Stimulated activated CD4-positive, alpha-beta T cell treated with anti-CD3 and anti-CD28 coated beads, TNF-alpha, amount 100 ng/mL, for 24 hours (primary cell): ENCODE measurements at places on chromosomes 5 and 9.

DNA sequence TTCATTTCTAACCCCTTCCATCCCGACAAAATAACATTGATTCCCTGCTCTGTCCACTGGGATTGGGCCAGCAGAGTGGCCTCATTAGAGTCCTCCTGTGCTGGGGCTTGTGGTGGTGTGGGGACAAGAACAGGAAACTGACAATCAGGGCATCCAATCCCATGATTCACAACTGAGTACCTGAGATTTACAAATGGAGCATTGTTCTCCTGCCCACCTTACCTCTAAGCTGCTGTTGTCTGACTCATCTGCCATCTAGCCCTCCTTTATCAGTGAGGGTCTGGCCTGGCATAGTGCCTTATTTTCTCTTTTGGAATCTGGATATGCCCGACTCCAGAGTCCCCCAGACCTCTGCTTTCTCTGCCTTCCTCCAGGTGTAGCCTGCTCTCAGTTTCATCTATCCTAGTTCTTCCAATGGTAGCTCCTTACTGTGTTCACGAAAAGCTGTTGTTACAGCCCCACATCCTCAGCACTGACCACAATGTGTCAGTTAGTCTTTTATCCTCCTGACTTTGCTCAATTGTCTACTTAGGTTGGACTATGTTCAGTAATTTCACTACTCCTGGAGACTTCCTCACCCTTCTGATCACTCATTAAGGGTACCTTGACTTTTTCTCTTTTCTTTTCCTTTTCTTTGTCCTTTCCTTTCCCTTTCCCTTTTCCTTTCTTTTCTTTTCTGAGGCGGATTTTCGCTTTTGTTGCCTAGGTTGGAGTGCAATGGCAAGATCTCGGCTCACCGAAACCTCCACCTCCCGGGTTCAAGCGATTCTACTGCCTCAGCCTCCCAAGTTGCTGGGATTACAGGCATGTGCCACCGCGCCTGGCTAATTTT is 13.4 kb downstream of the WNT8A start:
- no peak for DNase-seq

DNA sequence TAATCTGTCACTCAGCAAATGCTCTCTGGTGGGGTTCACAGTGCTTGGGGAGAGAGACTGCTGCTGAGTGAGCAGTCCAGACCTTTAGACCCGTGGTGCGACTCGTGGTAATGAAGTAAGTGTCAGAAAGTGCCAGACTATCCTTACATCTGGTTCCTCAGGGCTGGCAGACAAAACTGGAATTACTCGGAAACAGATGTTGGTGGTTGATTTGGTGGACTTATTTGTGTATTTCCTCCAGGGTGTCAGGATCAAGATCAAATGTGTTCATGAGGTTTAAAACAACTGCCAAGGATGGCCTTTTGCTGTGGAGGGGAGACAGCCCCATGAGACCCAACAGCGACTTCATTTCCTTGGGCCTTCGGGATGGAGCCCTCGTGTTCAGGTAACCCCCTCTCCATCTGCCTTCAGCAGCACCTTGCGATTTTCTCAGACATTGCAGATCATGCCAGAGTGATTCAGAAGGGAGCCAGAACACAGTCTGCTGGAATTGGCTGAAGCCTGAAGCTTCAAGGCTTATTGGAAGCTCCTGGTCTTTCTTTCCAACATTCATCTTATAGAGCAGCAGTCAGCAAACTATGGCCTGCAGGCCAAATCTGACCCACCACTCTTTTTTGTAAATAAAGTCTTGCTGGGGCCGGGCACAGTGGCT is 105.2 kb downstream of the LIFR start:
- DNase-seq, result no peak

- no peak for DNase-seq
These were observed 27.4 kb upstream of the KCNMB1 start for GRCh38 chr5:170416526-170416925.

DNA sequence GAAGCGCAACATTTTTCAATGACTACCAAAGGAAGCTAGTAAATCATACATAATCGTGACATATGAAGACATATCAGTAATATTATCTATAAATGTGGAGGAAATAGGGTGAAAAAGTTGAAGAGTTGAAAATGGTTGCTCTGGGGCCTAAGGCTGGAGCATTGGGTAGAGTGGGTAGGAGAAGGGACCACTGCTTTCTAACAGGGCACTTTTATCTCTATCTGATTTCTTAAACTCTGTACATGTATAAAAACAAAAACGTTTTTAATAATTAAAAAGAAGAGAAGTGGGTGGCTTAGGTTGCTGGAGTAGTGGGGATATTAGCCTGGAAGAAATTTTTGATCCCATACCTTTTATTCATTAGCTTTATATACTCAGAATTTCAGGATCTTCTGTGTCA is 44.2 kb upstream of the ITGA1 start:
- no peak for DNase-seq

GRCh38 chr9:127423476-127423933 is 677 bp upstream of the ZNF79 start:
- DNase-seq, result no peak

- no peak for DNase-seq
These were observed 179.5 kb downstream of the TRIO start for GRCh38 chr5:14322437-14323187.

- no peak for DNase-seq
These were observed 56.7 kb downstream of the MAMDC2 start for GRCh38 chr9:70100362-70100761.

DNA sequence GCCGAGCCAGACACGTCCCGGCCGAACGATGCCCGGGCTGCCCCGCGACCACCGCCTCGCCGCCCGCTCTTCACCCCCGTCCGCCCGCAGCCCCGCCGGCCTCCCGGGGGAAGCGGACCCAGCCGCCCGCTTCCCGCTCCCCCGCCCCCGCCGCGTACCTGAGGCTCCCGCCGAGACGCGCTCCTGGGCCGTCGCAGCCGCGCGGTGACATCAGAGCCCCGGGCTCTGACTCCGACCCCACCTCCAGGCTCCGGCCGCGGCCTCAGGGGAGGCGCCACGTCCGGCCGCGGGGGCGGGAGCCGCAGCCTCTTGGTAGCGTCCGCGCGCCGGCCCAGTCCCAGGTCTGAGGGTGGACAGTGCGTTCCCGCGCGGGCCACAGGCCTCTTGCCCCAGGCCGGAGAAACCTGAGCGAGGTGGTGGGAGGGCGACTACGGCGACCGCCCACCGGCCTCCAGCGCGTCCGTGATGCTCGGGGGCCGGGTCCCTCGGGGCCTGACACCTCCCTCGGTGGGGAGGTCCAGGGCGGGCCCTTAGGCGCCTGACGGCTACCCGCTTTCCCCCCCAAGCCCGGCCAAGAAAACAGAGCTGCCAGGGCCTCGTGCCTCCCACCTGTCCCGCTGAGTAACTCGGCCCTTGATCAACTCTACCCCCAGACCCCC is at the start of gene SHROOM1:
Gene SHROOM1, minus strand, starts transcription at position 212 of the 659 bp plus-strand sequence. CDS start 4,507 bp downstream, outside the sequence.
- peak; percentile 27 for DNase-seq

DNA sequence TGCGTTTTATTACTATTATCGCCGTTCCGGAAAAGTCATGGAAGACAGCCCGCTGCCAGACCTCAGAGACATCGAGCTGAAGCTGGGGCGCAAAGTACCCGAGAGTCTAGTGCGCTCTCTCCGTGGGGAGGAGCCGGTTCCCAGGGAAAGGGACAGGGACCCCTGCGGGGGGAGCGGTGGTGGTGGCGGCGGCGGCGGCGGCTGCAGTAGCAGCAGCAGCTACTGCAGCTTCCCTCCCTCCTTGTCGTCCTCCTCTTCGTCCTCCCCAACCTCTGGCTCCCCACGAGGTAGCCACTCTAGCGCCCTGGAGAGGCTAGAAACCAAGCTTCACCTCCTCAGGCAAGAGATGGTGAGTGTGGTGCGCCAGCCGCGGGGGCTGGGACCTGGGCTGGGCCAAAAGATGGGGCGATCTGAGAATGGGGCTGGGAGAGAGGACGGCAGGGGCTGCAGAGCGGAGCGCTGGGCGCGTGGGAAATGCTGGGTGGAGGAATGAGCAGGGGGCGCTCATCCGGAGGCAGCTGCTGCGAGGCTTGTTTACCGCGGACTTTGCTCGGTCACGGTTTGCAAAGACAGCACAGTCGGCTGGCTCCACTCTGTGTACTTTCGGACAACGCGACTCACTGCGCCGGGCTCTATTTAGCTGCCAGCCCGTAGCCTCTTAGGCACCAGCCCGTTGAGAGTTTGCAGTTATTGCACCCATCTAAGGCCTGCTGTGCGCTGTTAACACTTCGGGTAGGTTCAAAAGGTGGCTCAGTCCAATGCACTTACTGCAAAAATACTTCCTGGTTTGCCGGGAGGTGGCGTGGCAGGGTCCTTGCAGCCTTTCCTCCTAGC is 1.1 kb downstream of the LURAP1L start:
- DNase-seq, result no peak

DNA sequence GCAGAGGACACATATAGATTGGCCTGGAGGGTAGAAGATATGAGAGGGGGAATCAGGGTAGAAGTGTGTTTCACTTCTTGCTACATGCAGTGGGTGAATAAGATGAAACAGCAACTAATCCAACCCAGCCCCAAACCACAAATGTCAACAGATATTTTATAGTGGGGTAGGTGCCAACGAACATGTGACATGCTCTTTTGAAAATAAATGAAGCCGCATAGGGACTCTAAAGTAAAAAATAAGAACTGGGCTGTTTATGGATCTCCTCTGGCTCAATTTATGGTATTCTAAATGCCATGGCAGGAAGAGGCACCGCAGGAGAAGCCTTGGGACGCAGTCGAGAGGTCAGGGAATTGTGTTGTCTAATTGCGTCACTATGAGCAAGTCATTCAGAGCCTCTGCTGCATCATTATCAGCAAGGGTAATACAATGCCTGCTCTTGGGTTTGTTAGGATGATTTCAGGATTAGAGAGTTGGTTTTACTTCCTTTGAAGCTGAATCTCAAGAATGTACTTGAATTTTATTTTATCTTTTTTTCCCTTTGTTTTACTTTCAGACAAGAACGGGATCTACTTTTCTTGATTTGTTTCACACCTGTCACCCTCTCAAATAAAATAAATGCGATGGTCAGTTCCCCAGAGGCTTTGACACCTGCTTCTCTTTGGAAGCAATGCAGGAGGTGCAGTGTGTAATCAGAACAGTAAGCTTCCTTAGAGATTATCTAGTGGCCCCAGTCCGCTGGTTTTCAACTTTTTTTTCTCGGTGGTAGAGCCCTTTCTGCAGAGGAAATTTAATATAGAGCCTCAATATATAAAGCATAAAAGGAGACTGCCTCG is 375.6 kb upstream of the CLINT1 start:
- DNase-seq, result no peak

- no peak for DNase-seq
These were observed 81.3 kb downstream of the ST8SIA4 start for GRCh38 chr5:100821751-100822150.

GRCh38 chr5:54329731-54330709 is 19.6 kb upstream of the ARL15 start:
- DNase-seq, result no peak

DNA sequence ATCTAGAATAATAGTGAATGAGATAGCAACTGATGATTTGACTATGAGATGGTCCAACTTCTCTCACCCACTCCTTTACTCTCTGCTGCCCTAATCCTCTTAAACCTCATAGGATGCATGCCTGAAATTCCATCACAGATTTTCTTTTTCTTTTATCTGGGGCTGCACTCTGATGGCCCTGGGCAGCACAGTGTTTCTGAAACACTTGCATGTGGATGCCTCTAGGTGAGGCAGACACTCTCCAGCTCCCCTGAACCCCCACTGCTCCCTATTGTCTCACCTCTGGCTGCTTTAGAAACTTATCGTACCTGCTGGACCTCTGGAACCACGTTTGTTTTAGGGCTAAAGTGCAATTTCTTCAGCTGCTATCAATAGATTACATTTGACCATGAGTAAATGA is 67.5 kb downstream of the HTR4 start:
- no peak for DNase-seq

DNA sequence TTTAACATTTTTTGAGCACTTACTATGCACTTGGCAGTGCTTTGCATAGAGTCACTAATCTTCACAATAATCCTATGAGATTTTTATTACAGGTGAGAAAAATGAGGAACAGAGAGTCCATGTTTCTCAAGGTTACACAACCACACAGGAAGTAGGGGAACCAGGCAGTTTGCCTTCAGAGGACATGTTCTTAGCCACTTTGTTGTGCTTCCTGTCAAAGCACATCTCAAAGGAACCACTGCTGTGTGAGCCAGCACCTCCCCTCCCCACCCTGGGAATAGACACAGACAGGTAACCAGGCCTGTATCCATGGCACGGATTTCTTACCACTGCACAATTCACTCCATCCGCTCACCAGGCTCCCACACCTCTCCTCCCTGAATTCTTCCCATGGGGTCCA is 6.3 kb upstream of the DNAJB5 start:
- no peak for DNase-seq

DNA sequence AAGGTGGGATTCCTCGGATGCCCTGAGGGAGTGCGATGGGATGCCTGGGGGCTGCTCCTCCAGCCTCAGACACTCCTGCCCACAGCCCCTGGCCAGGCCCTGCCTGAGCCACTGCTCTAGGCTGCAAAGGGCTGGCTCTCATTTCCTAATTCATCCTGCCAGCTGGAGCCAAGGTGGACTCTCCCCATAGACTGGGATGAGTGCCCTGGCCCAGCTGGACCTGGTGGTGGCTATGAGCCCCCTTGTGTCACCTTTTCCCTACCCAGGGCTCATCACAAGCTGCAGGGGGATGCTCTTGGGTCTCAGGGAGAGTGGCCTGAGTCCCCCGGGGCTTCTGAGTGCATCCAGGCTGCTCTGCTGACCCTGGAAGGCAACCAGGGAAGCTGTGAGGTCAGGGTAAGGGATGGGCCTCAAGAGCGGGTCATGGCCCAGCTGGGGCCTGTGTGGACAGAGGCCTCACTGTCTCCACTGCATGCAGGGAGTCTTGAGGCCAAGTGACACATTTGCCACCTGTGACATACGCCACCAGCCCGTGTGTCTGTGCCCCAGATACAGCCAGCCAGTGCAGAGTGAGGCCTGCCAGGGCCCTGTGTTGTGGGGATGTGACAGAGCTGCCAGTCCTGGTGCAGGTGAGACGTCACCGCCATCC is 102.7 kb upstream of the IER5L start:
- no peak for DNase-seq

- no peak for DNase-seq
These were observed 17.4 kb upstream of the RORB start for GRCh38 chr9:74479711-74480110.

GRCh38 chr9:110116543-110116885 is 91.4 kb downstream of the C9orf152 start:
- no peak for DNase-seq

- DNase-seq, result no peak
These were observed 10.5 kb downstream of the PIK3R1 start for GRCh38 chr5:68225911-68226545.

- DNase-seq, result no peak
These were observed 17.3 kb downstream of the NAIF1 start for GRCh38 chr9:128049843-128050242.

- DNase-seq, result no peak
These were observed 116.5 kb downstream of the PDE4D start for GRCh38 chr5:59777028-59777427.

- no peak for DNase-seq
These were observed 81.8 kb upstream of the FANCC start for GRCh38 chr9:95399261-95399660.

GRCh38 chr9:3687145-3687544 is 161.3 kb upstream of the RFX3 start:
- DNase-seq, result no peak

- DNase-seq, result no peak
These were observed 52.7 kb downstream of the PRR16 start for GRCh38 chr5:120516805-120517204.

- DNase-seq, result no peak
These were observed 504 bp upstream of the OTP start for GRCh38 chr5:77638763-77639671.
